ENCODE measurements at places on chromosomes 4 and X. TPM values are rescaled to one million over a fixed set of nuclear protein-coding genes. Genes with fewer than 3 reads are reported as not detected.

FAAH2 gene
- not detected for total RNA-seq

DNA sequence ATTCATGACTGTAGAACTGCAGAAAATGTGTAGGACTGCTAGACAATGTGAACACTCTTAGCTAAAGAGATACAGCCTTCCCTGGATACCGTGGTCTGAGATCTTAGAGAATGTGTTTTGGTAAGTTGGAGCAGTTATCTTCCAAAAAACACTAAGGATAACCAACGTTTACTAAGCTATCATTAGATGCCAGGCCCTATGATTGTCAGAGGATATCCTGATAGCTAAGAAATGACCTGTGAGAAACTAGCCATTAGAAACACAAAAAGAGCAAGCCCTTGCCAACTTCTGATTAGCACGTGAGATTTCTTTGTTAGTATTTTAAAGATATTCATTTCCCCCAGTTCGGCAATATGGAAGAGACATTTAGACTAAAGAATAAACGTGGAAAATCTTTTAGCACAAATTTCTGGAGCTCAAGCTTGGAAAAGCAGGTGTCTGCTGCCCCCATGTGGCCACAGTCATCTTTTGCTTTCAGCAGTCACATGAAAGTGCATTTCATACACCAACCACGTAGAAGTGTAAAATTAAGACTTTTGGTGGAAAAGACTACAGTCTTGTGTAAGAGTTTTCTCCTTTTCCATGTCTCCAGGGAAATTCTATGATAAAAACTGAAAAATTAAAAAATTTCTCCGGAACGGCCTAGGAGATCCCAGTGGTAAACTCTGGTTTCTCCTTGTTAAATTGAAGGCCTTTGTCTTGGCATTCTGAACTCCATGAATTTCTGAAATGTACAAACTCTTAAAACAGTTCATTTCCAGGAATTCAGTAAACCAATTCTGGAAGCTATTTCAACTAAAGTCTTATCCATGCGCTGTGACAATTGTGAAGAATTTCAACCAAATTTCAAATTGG lies 136.4 kb downstream of the ZNF674 start:
- peak; percentile 48 for DNase-seq

DNA sequence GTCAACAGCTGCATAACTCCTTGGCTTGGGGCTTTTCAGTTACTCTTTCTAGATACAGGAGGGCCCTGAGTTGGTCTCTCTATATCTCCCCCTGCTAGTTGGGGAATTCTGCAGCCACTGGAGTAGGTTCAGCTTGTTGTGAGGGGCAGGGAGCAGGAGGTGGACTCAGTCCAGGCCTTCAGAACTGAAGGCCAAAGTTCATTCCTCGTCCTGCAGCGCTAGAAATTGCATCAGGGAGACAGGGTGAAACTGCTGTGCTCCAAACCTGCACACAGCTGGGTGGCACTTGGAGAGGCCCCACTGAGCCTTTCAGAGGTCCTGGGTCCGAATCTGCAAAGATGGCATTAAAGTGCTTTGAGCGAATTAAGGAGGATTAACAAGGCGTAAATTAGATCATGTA lies 24.9 kb upstream of the TRIM60 start:
- no peak for DNase-seq

DUX4 gene
- not detected for total RNA-seq

DNA sequence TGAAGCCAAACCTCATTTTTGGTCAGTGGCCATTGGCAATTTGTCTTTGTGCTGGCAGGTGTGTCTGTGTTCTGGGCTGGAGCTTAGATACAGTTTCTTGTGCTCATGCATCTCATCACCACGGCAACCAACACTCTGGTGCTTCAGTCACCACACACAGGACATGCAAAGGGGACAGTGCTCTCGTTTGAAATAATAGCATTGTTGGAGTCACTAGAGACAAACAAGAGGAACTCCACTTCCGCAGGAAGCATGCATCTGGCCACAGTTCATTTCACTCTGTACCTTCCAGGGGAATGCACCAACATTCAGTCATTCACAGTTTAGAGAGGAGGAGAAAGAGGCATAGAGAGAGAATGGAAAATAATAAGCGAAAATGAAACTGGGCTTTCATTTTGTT lies 267.4 kb downstream of the ANK2 start:
- DNase-seq = no peak

- DNase-seq = peak; percentile 64
Measured at GRCh38 chr4:78560296-78560963, 8.9 kb downstream of the ANXA3 start.

MCF2 gene
- 0.11 TPM for total RNA-seq

DNA sequence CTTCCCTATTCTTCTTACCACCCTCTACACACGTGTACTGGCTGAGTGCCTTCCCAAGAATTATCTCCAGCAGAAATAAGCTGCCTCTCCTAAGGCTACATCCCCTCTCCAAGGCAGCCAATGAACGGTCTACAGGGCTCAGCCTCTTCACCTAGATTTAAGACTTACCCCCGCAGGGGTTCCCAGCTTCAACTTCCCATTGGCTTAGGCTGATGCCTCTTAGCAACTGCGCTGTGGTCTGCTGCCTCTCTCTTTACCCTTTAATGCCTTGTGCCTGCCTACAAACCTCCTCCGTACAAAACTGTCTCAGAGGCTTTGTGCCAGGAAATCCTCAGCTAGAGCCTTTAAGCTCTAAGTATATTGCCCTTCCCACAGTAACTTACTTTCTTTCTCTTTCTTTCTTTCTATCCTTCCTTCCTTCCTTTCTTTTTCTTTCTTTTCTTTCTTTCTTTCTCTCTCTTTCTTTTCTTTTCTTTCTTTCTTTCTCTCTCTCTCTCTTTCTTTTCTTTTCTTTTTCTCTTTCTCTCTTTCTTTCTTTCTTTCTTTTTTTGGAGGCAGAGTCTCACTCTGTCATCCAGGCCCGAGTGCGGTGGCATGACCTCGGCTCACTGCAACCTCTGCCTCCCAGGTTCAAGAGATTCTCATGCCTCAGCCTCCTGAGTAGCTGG lies 15.1 kb upstream of the PIGA start:
- no peak for DNase-seq

- DNase-seq = no peak
Measured at GRCh38 chr4:184259081-184259480, 41.4 kb upstream of the ENPP6 start.

Measured in Daoy (cell line).